ENCODE measurements at places on chromosomes 7 and 10. TPM values are rescaled to one million over a fixed set of nuclear protein-coding genes. Genes with fewer than 3 reads are reported as not detected.

GRCh38 chr10:32308027-32308603 is 38.8 kb downstream of the EPC1 start:
- DNase-seq = peak; percentile 32

GRCh38 chr10:33410096-33410859 is 75.8 kb upstream of the NRP1 start:
- DNase-seq = no peak

DNA sequence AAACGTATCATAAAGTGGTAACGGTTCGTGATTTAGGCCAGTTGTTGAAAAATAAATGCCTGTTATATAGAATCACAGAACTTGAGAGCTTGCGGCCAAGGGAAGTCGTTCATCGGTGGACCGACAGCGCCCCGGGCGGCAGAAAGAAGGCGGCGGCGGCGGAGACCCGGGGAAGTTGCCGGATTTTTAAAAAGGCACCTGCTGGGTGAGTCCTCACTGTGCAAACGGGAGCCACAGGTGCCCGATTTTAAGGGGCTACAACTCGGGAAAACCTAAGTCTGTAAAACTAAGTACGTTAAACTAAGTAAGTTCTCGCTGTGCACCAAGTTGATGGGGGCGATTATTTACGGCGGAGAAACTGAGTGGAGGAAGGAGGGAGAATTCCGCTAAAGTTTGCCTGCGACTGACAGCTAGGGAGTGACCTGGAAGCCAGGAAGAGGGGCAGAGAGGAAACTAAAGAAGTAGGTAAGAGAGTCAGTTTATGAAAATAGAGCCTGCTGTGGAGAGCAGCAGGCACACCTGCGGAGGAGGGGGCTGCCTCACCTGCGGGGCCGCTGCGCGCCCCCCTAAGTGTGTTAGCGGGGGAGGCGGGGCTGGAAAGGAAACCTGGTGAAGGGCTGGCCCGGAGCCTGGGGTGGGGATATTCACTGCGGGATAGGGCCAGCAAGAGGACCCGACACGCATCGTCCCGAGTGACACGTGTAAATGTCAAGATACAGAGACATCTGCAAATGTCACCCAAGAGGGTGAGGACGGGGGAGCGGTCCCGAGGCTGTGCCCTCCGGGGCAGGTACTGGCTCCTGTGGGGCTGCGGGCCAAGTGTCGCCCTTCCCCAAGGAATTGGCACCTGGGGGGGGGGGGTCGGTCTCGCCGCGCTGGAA is 996 bp downstream of the ADAM12 start:
- DNase-seq = peak; percentile 70

DNA sequence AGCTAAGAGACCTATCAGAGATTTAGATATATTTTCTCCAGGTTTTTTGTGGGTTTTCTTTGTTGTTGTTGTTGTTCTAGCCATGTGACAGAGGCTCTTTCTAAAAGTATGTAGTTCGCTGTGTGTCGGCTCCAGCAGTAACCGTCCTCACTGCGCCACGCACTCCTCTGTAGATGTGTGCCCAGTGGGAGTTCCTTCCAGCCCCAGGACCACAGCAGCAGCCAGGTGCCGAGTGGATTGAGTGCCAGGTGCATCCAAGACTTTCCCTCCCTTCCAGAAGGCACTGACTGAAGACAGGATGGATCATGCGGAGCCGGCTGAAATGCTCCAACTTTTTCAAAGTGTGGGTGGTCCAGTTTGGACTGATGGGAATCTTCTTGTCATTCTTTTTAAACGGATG is 31.8 kb downstream of the WDR86 start:
- DNase-seq = no peak

DNA sequence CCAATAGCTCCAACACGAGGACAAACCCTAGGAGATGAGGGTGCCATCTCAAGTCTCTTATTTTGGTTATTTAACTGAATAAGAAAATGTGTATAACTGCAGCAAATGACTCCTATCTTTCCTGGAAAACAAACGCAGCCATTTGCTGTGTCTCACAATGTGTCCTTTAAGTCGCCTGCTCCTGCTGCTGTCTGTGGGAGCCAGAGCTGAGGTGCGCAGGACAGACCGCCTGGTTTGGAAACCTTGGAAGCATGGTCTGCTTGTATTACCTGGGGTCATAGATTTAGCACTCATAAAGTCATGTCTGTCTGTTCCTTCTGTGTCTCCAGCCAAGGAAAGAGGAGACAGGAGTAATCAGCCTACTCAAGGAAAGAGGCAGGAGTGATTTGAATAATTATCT is 760.2 kb downstream of the GRID1 start:
- no peak for DNase-seq

DNA sequence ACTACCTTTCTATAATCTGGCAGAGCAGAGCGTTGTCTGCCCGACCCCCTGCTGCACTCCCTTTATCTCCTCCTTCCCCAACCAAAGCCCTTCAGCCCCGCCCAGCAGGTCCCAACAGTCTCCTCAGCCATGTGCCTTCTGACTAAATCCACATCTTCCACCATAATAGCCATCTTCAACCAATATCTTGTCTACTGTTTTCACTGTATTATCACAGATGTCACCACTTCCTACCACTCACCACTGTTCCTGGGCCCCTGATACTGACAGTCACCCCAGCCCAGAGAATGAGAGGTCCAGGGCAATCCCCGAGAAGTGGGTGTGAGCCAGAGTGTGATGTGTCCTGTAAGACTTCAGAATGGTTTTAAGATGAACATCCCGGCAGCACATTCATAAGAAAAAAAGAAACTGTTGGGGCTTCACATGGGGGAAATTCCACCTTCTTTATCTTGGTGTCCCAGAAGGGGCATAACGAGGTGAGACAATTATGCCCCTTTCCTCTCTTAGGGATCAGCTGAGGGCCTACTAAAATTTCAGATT is 25.3 kb downstream of the CCDC6 start:
- DNase-seq = peak; percentile 90

GRCh38 chr7:146319629-146320028 is 203.0 kb downstream of the CNTNAP2 start:
- DNase-seq = no peak

DNA sequence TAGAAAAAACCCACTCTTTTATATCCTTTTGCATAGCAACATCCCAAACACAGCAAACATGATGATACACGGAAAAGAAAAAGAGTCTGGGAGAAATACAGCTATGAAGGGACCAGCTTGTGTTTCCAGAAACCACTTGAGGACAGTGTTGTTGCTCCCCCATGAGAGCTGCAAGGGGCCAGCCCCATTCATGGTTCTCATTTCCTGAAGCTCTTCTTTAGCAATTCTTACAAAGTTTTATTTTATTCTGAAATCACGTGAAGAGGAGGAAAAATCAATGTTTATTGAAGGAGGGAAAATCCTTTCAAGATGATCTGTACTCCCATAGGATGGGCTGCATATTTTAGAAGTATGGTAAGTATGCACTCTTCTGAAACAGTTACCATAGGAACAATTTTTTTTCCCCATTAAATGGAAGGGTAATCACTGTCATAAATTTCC is 17.5 kb upstream of the PRTFDC1 start:
- DNase-seq = no peak

Gene NXPH1
- not detected for total RNA-seq

Gene ZNF438
- 3.1 TPM for total RNA-seq

All from activated CD4-positive, alpha-beta T cell treated with anti-CD3 and anti-CD28 coated beads for 36 hours (primary cell).